Dermis blood vessel endothelial cell (primary cell): ENCODE measurements at places on chromosomes 3 and 15.

DNA sequence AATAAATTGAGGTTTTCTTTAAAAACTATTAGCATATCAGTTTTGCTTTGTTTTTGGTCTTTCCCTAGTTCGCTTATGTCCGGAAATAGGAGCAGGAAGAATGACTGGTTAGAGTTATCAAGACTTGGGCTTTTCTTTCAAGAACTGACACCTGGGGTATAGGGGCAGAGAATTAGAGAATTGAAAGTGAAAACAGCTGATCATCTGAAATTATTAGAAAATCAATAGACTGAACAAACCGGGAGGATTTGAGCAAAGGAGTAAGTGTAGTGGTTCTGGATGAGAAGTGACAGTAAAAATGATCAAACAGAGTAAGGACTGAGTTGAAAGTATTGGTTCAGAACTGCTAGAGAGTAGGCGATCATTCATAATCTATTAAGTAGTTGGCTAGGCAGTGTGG, 6.0 kb downstream of the MINDY2 start:
- DNase-seq = no peak

GRCh38 chr3:99984139-99984538, 130.2 kb downstream of the FILIP1L start:
- no peak for DNase-seq

DNA sequence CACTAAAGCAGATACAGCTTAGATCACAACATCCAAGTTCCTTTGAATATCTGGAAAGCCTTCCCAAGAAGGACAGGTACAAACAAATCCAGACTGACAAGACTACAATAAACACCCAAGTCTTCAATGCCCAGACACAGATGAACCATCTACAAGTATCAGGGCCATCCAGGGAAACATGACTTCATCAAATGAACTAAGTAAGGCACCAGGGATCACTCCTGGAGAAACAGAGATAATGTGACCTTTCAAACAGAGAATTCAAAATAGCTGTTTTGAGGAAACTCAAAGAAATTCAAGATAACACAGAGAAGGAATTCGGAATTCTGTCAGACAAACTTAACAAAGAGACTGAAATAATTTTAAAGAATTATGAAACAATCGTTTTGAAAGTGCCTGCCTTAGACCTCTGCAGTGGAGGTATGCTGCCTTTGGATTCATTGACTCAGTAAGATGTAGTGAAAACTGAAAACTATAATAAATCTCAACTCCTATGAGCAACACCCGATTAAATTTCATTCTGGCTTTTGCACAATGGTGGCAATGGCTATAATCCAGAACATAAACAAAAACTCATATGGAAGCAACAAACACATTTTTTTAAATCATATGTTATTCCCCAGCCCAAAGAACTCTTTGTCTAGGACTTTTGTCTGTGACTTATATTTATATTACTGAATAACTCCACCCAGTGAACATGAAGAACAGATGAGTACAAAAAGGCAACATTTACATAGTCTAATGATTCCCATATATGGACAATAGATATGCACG, 12.6 kb upstream of the COL8A1 start:
- DNase-seq = no peak

GRCh38 chr3:14245822-14246221, 67.2 kb downstream of the LSM3 start:
- no peak for DNase-seq

GRCh38 chr15:101086394-101087171, 165.3 kb downstream of the CHSY1 start:
- no peak for DNase-seq

DNA sequence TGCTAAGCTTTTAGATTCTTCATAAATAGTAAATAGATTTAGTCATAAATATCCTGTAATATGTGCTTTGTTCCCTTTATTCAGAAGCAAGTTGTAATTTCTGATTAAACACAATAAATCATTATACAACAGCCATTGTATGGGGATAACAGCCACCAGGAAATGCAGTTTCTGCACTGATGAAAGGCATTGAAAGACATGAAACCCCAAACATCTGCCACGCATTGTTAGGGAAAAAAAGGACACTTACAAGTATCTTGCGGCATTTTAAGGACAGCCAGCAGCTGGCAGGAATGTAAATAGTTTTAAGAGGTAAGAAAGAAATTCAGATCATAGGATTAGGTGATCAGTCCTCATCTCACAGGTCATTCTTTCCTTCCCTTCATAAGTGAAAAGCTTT, 801.1 kb upstream of the LMCD1 start:
- no peak for DNase-seq

- DNase-seq = no peak
Observed at GRCh38 chr3:184066211-184066610, 13.4 kb downstream of the HTR3C start.

DNA sequence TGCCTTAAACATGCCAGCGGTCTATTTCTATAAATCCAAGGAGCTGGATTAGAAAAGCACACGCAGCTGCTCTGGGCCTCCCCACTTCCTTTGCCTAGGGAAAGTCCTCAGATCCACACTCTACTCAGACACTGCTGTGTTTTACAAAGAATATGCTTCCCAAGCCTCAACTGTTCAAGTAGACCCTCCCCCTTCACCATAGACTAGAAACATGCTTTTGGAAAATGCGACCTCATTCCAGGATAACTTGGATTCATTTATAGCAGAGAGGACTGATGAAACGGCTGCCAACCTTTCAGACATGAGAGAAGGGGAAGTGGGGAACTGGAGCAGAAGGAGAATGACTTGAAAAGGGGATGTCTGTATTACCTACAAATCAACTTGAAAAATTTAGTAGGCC, 64.0 kb downstream of the P3H2 start:
- no peak for DNase-seq

DNA sequence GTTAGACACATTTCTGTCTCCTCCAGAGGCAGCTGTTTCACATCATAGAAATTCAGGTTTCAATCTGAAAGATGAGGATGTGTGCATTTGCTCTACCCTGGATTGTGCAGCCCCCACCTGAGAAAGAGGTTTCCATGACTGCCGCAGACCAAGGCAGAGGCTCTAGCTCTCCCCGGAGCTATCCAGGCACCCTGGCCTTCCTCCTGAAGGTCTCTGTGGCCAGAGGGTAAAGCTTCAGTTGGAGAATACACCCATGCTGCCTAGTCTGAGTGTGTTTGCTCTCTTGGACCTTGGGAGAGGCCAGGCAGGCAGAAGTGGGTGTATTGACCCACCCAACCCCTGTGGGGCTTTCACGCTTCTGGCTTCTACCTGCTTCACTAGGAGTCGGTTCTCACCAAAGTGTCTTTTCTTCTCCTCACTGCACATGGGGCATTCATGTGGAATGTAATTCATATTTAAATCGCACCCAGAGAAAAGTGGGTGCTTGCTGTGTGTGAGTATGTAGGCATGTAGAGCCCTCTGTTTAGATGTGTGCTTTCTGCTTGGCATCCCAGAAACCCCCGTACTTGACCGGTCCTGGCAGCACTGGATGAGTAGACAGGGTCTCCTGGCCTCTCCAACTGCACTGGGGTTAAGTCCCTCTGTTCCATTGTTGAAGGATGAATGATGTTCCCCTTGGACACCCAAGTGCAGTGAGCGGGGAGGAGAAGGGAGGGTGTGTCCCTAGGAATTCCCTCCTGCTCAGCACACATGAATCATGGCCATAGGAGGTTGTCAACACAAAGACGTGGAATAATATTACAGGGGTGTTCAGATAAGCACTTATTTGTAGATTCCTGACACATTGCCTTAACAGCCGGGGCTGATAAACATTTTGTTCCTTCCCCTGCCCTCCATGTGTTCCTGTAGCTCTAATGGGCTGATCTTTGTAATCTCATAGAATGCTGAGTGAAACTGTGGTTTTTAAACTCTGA, 20.3 kb upstream of the RAB6B start:
- no peak for DNase-seq

GRCh38 chr3:65443739-65444446, 594.8 kb downstream of the MAGI1 start:
- no peak for DNase-seq

DNA sequence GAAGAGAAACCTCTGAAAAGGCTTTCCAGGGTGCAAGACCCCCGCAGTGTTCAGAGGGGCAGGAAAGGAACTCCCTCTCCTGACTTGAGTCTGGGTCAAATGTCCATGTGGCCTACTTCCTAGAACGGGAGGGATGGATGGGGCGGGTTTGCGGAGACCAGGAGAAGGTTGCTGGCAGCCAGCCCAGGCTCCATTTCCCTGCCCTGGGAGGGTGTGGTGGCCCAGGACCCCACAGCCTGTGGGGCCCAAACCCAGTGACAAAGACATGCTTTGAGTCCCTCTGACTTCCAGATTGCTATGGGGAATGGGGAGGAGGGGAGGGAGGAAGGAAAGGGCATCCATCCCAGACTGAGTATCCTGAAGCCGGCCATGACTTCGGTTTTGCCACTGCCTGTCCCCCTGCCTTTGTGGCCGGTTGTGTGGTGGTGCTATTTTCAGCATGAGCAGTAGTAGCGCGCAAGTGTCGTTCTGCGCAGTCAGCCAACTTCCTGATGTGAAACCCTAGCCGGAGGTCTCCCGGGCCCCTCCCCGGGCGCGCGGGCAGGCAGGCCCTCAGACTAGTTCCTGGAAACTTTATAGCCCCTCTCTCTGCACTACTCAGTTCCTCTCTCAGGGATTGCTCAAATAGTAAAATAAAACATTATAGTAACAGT, 24.4 kb downstream of the MAGEF1 start:
- no peak for DNase-seq

- no peak for DNase-seq
Observed at GRCh38 chr3:152405915-152406802, 137.4 kb downstream of the MBNL1 start.

DNA sequence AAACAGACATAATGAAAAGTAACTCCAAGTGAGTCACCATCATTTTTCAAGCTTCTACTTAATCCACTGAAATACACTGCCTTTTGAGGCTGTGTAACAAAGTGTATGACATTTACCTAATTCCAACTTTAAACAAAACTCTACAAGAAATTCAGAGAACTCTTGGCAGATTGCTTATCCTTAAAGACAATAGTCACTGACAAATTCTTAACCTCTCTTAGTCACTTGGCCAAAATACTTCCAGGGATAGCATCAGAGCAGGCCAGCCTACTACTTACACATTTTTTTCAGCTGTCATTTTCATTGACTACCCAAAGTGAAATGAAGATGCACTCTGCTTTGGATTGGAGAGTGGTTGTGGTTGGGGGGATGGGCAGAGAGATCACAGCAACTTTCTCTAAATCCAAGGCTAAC, 3.6 kb downstream of the WWTR1 start:
- DNase-seq = peak; percentile 64

GRCh38 chr3:156819842-156820691, 6.1 kb upstream of the LEKR1 start:
- DNase-seq = peak; percentile 37

- peak; percentile 71 for DNase-seq
Observed at GRCh38 chr15:40762919-40763800, 708 bp upstream of the GCHFR start.

GRCh38 chr3:194518652-194519051, 31.9 kb upstream of the ATP13A3 start:
- no peak for DNase-seq

DNA sequence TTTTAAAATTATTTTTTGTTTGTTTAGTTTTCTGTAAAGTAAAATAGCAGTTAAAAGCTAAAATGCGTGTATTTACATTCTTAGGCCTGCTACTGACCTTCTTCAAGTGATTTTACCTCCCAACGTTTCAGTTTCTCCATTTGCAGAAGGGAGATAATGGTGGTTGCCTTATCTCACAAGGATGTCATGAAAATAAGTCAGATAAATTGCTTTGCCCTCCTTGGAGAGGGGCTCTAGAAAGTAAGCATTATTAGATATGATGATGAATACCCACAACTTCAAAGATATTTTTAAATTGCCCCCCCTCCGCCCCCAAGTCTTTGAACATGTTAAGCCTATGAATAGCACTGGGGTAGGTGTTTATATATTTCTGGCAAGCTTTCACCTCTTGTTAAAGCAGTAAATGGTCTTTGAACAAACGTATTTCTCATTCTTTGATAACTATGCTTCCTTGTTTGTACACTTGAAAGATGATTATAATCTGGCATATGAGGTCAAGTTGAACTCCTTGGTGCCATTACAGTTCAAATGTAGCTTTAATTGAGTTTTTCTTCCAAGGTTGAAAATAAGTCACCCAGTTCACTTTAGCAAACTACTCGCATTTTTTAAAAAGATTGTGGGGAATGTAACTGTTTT, 6.4 kb downstream of the TERC start:
- DNase-seq = no peak

- DNase-seq = no peak
Observed at GRCh38 chr3:4820296-4821121, 158.7 kb upstream of the BHLHE40 start.

- DNase-seq = peak; percentile 55
Observed at GRCh38 chr3:33096093-33096868, 665 bp downstream of the GLB1 start.
